ENCODE measurements at places on chromosomes 11 and 22.

GRCh38 chr22:21455334-21456089, 11.7 kb upstream of the TMEM191C start:
- DNase-seq = no peak

- no peak for DNase-seq
Observed at GRCh38 chr11:1805525-1805924, 29.3 kb upstream of the SYT8 start.

- DNase-seq = no peak
Observed at GRCh38 chr11:73164803-73165540, 22.9 kb upstream of the FCHSD2 start.

GRCh38 chr11:117572671-117573070, 224.3 kb downstream of the DSCAML1 start:
- no peak for DNase-seq

- DNase-seq = no peak
Observed at GRCh38 chr22:48663297-48663696, 1164.4 kb downstream of the BRD1 start.

DNA sequence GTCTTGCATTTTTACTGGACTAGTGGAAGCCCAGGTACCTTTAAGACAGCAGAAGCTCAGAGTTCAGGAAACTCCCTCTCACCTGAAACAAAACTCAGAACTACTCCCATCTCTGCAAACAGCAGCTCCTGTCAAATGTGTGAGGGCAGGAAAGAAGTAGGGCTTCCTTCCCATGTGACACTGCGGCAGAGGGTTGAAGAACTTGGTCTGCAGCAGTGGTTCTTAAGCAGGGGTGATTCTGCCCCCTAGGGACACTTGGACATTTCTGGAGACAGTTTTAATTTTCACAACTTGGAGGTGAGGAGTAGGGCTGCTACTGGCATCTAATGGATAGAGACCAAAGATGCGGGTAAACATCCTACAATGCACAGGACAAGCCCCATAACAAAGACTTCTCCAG, 63.4 kb downstream of the RCN1 start:
- DNase-seq = no peak

DNA sequence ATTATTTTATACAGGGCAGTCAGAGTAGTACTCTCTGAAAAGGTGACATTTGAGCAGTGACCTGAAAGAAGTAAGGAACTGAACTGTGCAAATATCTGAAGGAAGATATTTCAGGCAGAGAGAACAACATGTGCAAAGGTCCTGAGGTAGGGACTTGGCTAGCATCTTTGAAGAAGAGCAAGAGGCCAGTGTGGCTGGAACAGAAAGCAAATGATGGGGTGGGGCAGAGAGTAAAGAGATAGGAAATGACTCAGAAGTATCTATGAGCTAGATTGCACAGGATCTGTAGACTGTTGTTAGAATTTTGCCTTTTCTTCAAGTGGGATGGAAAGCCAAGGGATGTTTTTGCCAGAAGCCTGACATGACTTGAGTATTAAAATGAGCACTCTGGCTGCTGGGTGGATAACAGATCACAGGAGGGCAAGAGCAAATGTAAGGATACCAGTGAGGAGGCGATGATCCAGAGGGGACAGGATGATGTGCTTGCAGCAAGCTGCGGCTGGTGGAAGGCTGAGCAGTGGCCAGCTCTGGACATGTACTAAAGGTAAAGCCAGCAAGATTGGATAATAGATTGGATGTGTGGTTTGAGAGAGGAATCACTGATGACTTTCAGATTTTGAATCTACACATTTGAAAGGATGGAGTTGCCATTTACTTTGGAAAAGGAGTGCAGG, 33.2 kb upstream of the TTC12 start:
- no peak for DNase-seq

GRCh38 chr11:111978028-111978771, 41.1 kb downstream of the DIXDC1 start:
- no peak for DNase-seq

DNA sequence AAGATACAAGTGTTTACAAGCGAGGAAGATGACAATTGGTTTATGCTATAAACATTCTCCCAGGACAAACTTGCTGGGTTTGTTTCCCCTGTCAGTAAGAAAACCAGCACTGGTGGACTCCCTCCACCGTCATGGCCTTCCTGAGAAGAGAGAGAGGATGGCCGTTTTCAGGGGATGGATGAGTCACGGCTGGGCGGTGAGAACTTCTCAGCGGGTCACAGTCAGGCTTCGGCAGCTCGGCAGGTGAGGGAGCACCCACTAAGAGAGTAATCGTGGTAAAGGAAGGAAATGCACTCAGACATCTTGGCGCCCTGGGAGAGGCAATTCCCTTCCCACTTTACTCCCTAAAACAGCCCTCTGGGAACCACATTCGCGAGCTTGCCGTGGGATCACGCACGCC, 83.9 kb downstream of the NCAM1 start:
- no peak for DNase-seq

DNA sequence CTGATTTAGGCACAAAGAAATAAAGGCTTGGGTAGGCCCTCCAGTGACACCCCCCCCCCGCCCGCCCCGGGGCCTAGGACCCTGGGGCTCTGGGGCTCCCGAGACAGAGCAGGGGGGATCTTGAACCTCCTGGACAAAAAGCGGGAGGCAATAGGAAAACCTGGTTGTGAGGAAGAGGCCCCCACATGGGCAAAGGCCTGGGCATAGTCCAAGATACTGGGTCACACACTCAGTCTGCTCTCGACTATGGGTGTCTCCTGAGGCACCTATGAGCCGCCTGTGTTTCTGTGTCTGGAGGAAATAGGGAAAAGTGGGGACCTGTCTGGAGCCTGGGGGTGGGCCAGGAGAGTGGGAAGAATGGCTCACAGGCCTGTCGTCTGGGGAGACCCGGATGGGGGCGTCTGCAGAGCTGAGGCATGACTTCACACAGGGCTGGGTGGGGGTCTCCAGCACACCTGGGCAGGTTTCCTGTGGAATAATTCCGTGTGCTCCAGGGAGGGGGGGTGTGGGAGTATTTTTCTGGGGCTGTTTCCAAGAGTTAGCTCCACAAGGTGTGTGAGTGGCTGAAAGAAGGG, 2.4 kb upstream of the MN1 start:
- no peak for DNase-seq

- no peak for DNase-seq
Observed at GRCh38 chr11:86934926-86935579, 20.1 kb downstream of the FZD4 start.

- no peak for DNase-seq
Observed at GRCh38 chr11:128906185-128907050, 15.3 kb downstream of the KCNJ5 start.

GRCh38 chr22:44622147-44622427, 79.9 kb upstream of the PRR5 start:
- no peak for DNase-seq

- no peak for DNase-seq
Observed at GRCh38 chr22:44523981-44524759, 26.1 kb upstream of the RTL6 start.

GRCh38 chr11:6453152-6453551, 12.4 kb upstream of the HPX start:
- no peak for DNase-seq

GRCh38 chr11:27672836-27673464, 27.3 kb downstream of the BDNF start:
- DNase-seq = no peak

- DNase-seq = no peak
Observed at GRCh38 chr11:115656669-115657068, 152.5 kb upstream of the CADM1 start.

GRCh38 chr22:27242474-27242873, 559.1 kb downstream of the MN1 start:
- no peak for DNase-seq

GRCh38 chr11:91761406-91762025, 463.1 kb upstream of the FAT3 start:
- DNase-seq = no peak

GRCh38 chr11:122676638-122677037, 21.1 kb downstream of the UBASH3B start:
- DNase-seq = no peak

- no peak for DNase-seq
Observed at GRCh38 chr11:66880496-66881450, 23.9 kb downstream of the LRFN4 start.

- DNase-seq = no peak
Observed at GRCh38 chr11:71447791-71448256, 369 bp downstream of the DHCR7 start.
